ENCODE measurements at places on chromosomes 3 and 15. TPM values are rescaled to one million over a fixed set of nuclear protein-coding genes. Genes with fewer than 3 reads are reported as not detected.

The ROPN1 gene
- not detected for total RNA-seq

DNA sequence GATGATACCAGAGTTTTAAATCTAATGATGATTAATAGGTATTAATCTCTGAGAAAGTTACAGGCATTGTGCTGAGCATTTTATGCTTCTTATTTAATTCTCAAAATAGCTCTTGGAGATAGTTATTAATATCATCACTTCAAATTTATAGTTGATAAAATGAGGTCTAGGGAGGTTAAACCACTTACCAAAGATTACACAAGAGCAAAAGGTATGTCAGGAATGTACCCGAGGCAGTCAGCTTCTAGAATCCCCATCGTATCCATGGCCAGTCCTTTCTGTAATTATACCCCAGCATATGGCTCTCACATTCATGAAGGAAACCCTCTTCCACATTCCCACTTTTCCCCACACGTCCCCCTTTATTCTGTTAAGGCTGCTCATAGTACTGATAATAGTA is 421.3 kb downstream of the PYDC2 start:
- DNase-seq, result no peak

DNA sequence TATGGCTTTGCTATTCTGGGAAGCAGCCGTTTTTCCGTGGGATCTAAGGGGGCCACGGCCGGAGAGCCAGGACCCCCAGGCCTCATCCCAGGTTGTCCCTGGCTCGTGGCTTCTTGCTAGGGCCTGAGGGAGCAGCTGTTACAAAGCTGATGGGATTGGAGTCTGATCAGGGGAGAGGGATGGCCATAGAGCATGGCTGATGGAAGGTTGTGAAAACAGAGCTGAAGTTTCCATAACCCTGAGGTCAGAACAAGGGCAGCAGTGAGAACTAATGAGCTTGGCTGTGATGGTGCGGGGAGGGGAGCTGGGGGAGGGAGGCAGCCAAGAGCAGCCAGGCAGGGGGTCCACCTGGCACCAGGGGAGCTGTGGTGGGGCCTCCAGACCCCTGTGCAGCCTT is 63.0 kb downstream of the LINGO1 start:
- no peak for DNase-seq

GRCh38 chr15:35854316-35854715 is 308.4 kb upstream of the DPH6 start:
- no peak for DNase-seq

GRCh38 chr3:59832241-59832640 is 782.4 kb upstream of the CFAP20DC start:
- DNase-seq, result no peak

- no peak for DNase-seq
These were observed 1111.2 kb downstream of the TUSC7 start for GRCh38 chr3:117820658-117821299.

All from H9 (cell line).